MCF 10A (cell line): ENCODE measurements at places on chromosomes 12 and 14. TPM values are rescaled to one million over a fixed set of nuclear protein-coding genes. Genes with fewer than 3 reads are reported as not detected.

The PRH2 gene
- not detected in 2 replicates for total RNA-seq

The BDKRB2 gene
- total RNA-seq: 1.4 and 2.8 TPM in 2 replicates

The IFNG-AS1 gene
- not detected in 2 replicates for total RNA-seq

The ABCC9 gene
- 0.12 TPM in 2 replicates for total RNA-seq

The OR6C2 gene
- total RNA-seq: not detected in 2 replicates

The LRP1-AS gene
- total RNA-seq: not detected in 2 replicates

The SMIM10L1 gene
- total RNA-seq: 10.5 and 10.9 TPM in 2 replicates

The RNU4-1 gene
- total RNA-seq: 1,764 and 2,069 TPM in 2 replicates

The PMCH gene
- not detected in 2 replicates for total RNA-seq

The NFE2 gene
- total RNA-seq: 0.40 and 0.64 TPM in 2 replicates

The NTF3 gene
- not detected in 2 replicates for total RNA-seq

The ERP27 gene
- not detected in 2 replicates for total RNA-seq

The MIP gene
- not detected in 2 replicates for total RNA-seq

The SLC6A15 gene
- 94.0 and 96.3 TPM in 2 replicates for total RNA-seq

The TMEM19 gene
- total RNA-seq: 7.2 and 7.3 TPM in 2 replicates

The TULP3 gene
- 36.2 and 42.2 TPM in 2 replicates for total RNA-seq

The ZFHX2 gene
- 1.8 and 2.1 TPM in 2 replicates for total RNA-seq

The APOF gene
- total RNA-seq: not detected in 2 replicates

The NID2 gene
- not detected in 2 replicates for total RNA-seq

The TAS2R9 gene
- not detected in 2 replicates for total RNA-seq

The L2HGDH gene
- total RNA-seq: 7.9 TPM in 2 replicates

The CLEC14A gene
- total RNA-seq: not detected in 2 replicates

The CCDC38 gene
- 0.12 TPM in 1 of 2 replicates, not detected in the other for total RNA-seq

The C1R gene
- 13.1 and 16.7 TPM in 2 replicates for total RNA-seq

The VDR gene
- 22.3 and 23.4 TPM in 2 replicates for total RNA-seq

The KRT6B gene
- total RNA-seq: 2.3 and 3.3 TPM in 2 replicates

The SYNDIG1L gene
- not detected in 2 replicates for total RNA-seq

The PLBD1 gene
- total RNA-seq: not detected in 2 replicates

The WDR89 gene
- 14.3 and 17.4 TPM in 2 replicates for total RNA-seq

The CCDC197 gene
- total RNA-seq: not detected in 2 replicates

The RNF212B gene
- total RNA-seq: not detected in 2 replicates

The DHRS7 gene
- total RNA-seq: 71.4 and 96.4 TPM in 2 replicates

The MANSC4 gene
- total RNA-seq: not detected in 2 replicates

The C12orf57 gene
- 176 and 196 TPM in 2 replicates for total RNA-seq

The GUCY2C gene
- total RNA-seq: not detected in 2 replicates

The PFKM gene
- total RNA-seq: 65.9 and 69.3 TPM in 2 replicates

The BCL11B gene
- total RNA-seq: 0.84 and 1.4 TPM in 2 replicates

The BCL2L14 gene
- not detected in 2 replicates for total RNA-seq

The DHRS2 gene
- 0.27 and 1.1 TPM in 2 replicates for total RNA-seq

The SPTB gene
- 1.3 and 2.1 TPM in 2 replicates for total RNA-seq

The NR1H4 gene
- total RNA-seq: not detected in 2 replicates

The DDN gene
- total RNA-seq: 0.28 and 0.47 TPM in 2 replicates

The SLC2A14 gene
- total RNA-seq: not detected in 2 replicates

The RD3L gene
- total RNA-seq: not detected in 2 replicates

The A2ML1 gene
- not detected in 2 replicates for total RNA-seq

The COX8C gene
- not detected in 2 replicates for total RNA-seq

The GLI1 gene
- not detected in 2 replicates for total RNA-seq
